ENCODE measurements at places on chromosomes 16 and 17.
A peak's percentile ranks its signal among the peaks of the same experiment; 100 is the strongest.

DNA sequence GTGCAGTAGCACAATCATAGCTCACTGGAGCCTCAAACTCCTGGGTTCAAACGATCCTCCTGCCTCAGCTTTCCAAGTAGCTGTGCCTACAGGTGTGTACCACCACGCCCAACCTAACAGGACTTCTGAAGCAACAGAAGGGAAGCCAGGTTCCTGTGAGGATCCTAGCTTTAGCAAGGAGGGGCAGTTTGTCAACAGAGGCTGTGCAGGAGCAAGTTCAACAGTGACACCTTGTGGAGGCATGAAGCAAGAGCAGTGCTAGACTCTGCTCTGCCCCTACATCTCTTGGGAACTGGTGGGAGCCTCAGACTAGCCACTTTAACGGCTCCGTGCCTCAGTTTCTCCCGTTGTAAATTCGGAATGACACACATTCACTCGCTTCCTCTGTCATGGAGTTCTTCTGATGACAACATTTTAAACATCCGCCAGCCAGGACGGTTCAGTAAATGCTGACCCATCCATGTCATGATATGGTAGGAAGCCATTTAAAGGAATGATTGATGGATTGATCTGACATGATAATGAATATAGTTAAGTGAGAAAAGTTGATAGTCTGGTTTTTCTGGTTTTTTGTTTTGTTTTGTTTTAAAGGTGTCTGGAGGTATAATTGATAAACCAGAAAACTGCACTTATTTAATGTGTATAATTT lies 218.7 kb downstream of the MRTFB start:
- no peak for DNase-seq

GRCh38 chr17:49015179-49015923 lies 18.2 kb downstream of the IGF2BP1 start:
- DNase-seq = no peak

DNA sequence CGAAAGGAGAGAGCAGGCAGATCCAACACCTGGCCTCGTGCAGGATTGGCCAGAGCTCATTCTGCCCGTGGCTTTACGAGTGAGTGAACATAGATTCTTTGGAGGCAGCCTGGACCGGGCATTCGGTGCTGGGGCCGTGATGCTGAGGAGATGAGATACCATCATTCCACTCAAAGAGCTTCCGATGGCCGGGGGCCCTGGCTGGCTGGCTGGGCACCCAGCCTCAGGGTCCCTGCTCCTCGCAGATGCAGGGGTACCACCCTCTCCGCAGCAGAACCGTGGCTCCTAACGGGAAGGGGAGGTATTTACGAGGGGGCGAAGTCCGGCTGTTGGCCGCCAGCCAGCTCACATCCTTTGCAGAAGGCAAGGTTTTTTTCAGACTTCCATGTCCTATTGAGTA lies 66.1 kb upstream of the FOXF1 start:
- no peak for DNase-seq

DNA sequence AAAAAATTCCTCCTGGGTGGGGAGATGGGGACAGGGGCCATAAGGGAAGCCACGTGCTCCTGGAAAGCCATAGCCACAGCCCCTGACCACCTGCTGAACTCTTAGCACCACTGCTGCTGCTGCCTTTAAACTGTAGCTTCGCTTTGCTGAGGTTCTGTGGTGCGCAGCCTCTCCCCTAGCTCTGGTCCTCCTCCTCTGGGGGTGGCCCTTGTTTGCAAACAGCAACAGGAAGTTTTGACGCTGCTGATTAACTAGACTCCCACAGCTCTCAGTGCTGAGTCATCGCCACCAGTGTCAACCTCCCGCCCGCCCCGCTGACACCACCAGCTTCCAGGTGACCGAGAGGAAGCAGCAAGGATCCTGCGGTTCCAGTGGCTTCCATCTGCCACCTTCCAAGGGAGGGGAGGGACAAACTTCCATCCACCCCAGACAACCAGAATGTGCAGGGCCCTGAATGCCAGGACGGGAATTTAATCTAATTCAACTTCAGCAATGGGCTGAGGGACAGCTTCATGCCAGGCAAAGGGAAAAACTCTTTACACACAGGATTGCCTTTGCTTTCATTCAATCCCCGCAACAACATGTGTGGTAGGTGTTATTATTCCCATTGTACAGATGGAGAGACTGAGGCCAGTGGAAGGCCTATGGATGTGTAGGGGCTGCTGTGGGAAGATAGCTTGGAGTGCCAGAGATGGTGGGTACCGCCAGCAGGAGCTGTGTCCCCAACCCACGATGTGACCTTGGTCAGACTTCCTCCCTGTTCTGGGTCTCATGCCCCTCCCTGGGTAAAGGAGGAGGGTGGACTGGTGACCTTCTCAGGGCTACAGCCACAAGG lies 8.1 kb upstream of the KIFC3 start:
- DNase-seq = peak; percentile 44

- no peak for DNase-seq
These were observed 701 bp upstream of the MRC2 start for GRCh38 chr17:62626719-62627218.

GRCh38 chr16:84278968-84279367 lies 15.7 kb upstream of the WFDC1 start:
- DNase-seq = no peak

GRCh38 chr17:11151818-11152425 lies 89.1 kb upstream of the SHISA6 start:
- DNase-seq = no peak

GRCh38 chr17:66542129-66542966 lies 239.9 kb downstream of the PRKCA start:
- no peak for DNase-seq

GRCh38 chr16:87602001-87602775 lies at the start of gene JPH3:
JPH3 (plus strand) TSS chr16:87602508; CDS start chr16:87603147, 639 bp downstream.
- DNase-seq = no peak

GRCh38 chr17:17078832-17079231 lies 36.6 kb downstream of the MPRIP start:
- no peak for DNase-seq

- DNase-seq = no peak
These were observed 26.3 kb downstream of the WSB1 start for GRCh38 chr17:27320222-27320560.

DNA sequence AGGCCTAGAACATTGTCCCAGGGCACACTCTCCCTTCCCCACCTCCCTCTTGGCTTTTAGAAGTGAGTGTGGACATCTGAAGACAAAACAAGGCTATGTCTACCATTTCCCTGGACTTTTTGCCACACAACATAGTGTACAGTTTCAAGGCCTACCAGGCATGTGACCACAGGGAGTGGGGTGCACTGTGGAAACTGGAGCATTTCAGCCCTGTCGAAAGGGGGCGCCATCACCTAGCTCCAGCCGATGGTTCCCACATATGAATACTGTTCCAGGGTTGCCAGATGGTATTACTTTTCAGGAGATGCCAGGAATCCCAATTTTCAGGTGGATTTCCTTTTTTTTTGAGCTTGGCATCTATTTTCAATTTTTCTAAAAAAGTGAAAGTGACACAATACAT lies 140.7 kb downstream of the KATNIP start:
- no peak for DNase-seq

GRCh38 chr16:66751053-66751302 lies 431 bp downstream of the DYNC1LI2 start:
- no peak for DNase-seq

- no peak for DNase-seq
These were observed 1.4 kb downstream of the KRT38 start for GRCh38 chr17:41439375-41439774.

- no peak for DNase-seq
These were observed 50.7 kb downstream of the PRMT7 start for GRCh38 chr16:68361485-68361884.

- DNase-seq = peak; percentile 47
These were observed at the start of gene RAD51D for GRCh38 chr17:35119370-35120165. RAD51D (minus strand) TSS chr17:35119860; CDS start chr17:35119613, 247 bp downstream.

DNA sequence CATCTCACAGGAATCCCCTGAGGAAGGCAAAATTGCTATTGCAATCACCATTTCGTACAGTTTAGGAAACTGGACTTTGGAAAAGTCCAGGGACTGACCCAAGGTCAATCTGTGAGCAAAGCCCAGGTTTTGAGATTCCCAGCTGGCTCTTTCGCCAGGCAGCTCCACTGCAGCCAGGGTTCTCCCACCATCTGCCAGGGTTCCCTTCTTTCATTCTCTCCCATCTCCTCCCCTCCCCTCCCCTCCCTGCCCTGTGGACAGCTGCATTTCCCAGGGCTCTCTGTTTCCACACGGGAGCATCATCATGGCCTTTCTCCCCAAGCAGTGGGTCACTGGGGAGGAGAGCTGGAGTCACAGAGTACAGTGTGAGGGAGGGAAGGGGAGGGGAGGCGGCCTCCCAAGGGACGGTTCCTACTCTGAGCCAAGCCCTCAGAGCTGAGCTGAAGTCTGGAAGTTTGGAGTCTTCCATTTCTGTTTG lies 11.9 kb upstream of the GSDMA start:
- no peak for DNase-seq

DNA sequence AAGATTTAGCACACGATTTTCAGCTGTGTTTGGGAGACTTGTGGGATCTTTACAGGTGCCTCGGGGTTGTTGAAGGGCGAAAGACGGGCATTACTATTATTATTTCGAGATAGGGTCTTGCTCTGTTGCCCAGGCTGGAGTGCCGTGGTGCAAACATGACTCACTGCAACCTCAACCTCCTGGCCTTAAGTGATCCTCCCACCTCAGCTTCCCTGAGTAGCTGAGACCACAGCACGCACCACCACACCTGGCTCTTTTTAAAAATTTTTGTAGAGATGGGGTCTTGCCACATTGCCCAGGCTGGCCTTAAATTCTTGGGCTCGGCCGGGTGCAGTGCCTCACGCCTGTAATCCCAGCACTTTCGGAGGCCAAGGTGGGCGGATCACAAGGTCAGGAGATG lies 29.7 kb upstream of the PHB1 start:
- DNase-seq = no peak
